ENCODE measurements at places on chromosomes 4 and X.

DNA sequence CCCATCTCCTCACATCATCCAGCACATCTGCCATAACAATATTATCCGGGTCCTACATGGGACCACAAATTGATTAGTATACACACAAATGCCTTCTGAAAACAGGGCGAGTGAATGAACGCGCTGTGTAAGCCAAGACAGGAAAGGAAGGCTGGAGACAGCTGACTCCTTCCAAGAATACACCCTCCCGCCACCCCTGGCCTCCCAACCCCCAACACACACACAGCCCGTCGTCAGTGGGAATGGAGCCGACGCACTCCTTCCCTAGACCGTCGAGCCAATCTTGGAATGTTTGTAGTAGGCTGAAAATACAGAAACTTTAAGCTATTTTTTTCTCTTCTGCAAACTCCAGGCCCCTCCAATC, 319 bp upstream of the MAGEH1 start:
- no peak for DNase-seq

- DNase-seq: no peak
These were observed 5.3 kb upstream of the CAMK2D start for GRCh38 chr4:113766882-113767281.

DNA sequence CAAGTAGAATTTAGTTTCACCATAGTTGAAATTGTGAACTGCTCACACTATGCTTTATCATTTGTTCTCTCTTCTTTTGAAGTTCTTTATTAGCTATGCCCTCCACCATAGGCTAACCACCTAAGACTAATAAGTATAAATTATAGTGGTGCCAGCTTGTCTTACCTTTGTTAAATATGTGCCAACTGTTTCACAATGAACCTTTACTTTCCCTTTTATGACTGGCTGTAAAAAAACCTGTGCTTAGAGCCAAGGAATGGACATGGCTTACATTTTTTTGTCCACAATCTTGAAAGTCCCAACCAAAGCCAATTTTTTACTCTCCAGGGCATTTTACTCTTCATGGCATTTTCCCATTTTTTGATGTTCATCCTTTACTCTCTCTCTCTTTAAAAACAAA, 123.5 kb upstream of the LEF1 start:
- no peak for DNase-seq

GRCh38 chr4:18524667-18525066, 503.1 kb upstream of the LCORL start:
- no peak for DNase-seq

- no peak for DNase-seq
These were observed 40.9 kb downstream of the GPR143 start for GRCh38 chrX:9724711-9725110.

DNA sequence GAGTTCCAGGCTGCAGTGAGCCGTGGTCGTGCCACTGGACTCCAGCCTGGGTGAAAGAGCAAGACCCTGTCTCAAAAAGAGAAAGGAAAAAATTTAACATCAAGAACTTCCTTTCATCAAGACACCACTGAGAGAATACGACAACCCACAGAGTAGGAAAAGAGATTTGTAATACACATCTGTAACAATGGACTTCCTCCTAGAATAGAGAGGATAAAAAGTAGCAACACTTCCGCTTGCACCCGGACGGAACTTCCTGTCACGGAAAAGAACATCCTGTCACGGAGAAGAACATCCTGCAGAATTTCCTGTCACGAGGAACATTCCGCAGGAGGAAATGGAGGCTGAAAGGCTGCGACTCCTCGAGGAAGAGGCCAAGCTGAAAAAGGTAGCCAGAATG, at the start of gene DCAF4L1:
Gene DCAF4L1 (plus strand): TSS at position 301 of the 400 bp plus-strand sequence. CDS start 37 bp downstream, at position 338.
- DNase-seq: no peak

GRCh38 chrX:136584545-136584944, 52.5 kb downstream of the VGLL1 start:
- no peak for DNase-seq

GRCh38 chr4:2923141-2923551, 40.1 kb downstream of the NOP14 start:
- no peak for DNase-seq

DNA sequence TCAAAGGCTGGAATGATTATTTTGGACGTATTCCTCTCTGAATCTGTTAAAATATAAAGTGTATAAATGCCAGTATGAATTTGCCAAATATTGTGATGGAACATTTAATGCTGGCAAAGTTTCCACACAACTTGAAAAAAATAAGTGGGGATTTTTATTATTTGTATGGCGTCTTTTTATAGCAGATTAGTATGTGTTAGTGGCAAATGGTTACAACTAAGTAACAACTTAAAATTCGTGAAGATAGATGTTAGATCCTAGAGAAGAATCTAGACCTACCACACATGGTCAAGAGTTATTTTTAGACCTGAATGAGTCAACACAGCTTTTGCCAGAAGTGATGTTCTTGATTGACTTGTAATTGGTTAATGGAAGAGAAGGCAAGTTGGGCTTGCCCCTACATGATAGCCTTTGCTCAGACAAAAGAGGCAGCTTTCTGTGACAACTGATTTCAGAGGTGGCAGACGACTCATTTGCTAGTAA, 4.8 kb downstream of the CPE start:
- DNase-seq: no peak
